Dermis microvascular lymphatic vessel endothelial cell (primary cell): ENCODE measurements at places on chromosomes 1 and 21. TPM values are rescaled to one million over a fixed set of nuclear protein-coding genes. Genes with fewer than 3 reads are reported as not detected.

DNA sequence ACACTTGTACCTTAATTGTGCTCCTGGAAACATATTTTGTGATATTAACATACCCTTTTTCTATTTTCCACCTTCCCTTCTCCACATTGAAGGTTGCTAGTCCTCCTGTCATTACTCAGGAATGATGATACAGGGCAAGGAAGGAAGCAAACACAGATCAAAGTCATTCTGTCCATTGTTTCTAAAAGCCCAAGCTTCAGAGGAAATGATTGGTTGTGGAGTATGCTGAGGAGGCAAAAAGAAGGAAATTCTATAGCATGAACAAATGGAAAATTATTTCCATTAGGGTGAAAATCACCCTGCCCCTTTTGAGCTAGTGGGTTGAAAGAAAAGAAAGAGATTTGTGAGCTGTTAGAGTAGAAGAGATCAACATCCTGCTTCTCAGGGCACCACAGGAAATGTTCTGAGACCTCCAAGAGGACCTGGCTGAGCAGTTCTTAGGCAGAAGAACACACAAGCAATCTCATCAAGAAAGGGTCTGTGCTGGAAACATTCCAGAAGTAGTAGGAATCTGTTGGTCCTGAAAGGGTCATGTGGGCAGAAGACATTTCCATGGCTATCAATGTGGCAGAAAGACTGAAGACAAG lies 29.0 kb upstream of the PRRX1 start:
- peak; percentile 52 for DNase-seq

DNA sequence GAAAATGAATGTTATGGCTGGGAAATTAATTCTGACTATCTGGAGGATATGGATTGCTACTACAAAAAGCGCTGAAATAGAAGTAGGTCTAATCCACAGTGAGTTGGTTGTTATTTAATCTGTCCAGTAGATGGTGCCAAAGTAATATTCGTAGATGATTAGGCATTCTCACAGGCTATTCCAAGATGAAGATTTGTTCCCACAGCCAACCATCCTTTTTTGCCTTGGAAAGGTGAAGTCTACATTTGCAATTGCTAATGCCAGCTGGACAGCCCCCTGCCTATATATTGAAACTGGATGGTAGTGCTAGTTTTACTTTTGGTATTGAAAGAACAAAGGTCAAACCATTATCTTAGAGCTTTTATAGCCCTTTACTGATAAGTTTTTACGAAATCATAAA lies 43.8 kb downstream of the RBM11 start:
- peak; percentile 63 for DNase-seq

DNA sequence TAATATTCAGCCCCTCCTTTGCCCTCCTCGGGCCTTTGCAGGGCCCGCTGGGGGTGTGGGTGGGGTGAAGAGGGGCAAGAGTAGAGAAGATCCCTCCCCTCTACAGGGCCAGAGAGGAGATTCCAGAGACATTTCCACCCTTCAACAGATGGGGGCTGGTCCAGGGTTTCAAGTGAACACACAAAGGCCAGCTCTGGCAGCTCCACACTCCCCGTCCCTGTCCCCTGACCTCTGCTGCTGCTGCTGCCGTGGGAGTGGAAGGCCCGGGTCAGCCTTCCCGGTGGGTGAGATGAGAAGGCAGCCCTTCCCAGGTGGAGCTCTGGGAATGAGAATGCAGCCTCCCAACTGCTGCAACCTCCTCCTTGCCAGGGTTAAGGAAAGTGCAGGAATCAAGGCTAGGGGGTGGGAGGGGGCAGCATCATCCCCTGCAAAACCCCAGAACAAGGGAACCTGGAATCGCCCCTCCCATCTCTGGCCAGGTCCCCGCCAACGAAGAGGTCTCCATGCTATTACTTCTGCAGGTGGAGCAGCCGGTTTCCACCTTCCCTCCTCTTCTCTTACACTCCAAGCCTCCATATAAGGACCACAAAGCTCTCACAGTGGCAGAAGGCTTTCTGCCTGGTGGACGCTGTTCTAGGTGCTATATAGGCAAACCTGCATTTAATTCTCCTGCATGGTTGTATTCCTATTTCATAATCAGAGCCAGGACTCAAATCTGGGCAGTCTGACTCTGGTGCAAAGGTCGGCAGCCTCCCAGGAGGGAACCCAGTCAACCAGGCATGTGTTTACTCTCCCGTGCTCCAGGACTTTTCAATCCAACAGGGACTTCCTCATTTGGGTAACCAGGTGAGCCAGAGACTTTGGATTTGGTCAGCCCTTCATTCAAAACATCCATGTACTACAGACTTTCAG lies 22.9 kb upstream of the ARHGEF10L start:
- DNase-seq, result no peak

Gene ERO1B
- 3.7 and 4.0 TPM in 2 replicates for total RNA-seq

Gene IL20
- total RNA-seq, result not detected in 2 replicates
